G401 (cell line): ENCODE measurements at places on chromosomes 2 and 18.

DNA sequence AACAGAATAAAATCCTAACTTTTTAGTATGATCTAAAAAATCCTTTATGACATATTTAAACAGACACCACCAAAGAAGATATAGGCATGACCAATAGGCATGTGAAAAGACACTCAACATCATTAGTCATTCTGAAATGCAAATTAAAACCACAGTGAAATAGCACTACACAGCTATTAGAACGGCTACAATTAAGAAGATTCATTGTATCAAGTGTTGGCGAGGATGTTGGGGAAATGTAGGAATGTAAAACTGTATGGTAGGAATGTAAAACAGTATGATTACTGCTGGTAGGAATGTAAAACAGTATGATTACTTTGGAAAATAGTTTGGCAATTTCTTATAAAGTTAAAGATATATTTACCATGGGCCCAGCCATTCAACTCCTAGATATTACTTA lies 253.3 kb upstream of the TCF4 start:
- DNase-seq: no peak

GRCh38 chr18:4524096-4524495 lies 69.0 kb upstream of the DLGAP1 start:
- no peak for DNase-seq

DNA sequence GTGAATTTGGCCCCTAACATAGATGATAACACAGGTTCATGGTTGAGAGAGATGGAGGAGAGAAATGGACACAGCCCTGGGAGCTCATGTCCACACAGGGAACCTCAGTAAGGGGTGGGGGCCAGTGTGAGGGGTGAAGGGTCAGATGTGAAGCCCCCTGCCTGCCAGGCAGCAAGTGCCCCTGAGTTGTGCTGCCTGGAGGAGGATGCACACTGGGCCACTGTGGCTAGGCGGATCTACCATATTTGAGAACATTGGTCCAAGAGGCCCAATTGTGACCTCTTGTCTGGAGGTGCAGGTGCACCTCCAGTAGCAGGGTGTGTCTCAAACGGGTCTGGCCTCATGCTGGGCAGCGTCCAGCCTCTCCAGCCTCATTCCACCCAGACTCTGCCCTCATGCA lies 99.6 kb upstream of the SNTG2 start:
- DNase-seq: no peak

- no peak for DNase-seq
Measured at GRCh38 chr2:191220671-191221070, 24.5 kb upstream of the MYO1B start.

GRCh38 chr2:44016282-44016681 lies 20.5 kb upstream of the LRPPRC start:
- DNase-seq: no peak

- DNase-seq: no peak
Measured at GRCh38 chr2:6053743-6054142, 361.6 kb downstream of the SOX11 start.

DNA sequence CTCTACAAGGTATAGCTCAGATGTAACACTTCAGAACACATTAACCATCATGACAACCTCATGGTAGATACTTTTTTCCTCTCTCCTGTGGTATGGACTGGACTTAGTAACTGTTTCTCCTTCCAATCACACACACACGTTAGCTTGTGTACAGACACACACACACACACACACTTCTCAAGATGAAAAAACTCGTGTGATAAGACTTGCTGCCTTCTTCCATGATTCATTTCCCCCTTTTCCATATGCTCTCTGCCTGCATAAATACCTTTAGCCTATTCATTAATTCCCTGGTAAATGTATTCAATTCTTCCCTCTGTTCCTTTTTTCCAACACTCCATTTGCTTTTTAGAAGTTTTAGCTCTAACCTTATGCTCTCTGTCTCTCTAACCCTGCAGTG lies 118.9 kb upstream of the TANK start:
- DNase-seq: no peak
